Omental fat pad (tissue), 4 donors: ENCODE measurements at places on chromosomes 6 and 20.

DNA sequence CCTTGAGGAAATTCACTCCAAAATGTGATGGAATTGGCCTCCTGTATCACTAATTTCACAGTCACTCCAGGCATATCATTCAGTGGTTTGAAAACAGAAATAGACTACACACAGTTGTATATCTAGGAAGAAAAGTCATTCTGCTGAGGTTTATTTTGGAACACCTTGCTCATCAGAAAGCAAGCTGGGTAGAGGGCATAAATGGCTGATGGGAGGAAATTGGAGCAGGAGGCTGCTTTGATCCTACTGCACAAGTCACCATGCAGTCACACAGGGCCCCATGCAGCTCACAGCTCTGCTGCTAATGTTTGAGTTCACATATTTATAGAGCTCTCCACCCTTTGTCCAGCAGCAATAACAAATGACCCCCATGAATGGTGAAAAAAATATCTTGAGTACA, 12.3 kb downstream of the NHLRC1 start:
- DNase-seq = no peak

- no peak for DNase-seq
Observed at GRCh38 chr6:109793021-109793420, 101.9 kb downstream of the FIG4 start.

DNA sequence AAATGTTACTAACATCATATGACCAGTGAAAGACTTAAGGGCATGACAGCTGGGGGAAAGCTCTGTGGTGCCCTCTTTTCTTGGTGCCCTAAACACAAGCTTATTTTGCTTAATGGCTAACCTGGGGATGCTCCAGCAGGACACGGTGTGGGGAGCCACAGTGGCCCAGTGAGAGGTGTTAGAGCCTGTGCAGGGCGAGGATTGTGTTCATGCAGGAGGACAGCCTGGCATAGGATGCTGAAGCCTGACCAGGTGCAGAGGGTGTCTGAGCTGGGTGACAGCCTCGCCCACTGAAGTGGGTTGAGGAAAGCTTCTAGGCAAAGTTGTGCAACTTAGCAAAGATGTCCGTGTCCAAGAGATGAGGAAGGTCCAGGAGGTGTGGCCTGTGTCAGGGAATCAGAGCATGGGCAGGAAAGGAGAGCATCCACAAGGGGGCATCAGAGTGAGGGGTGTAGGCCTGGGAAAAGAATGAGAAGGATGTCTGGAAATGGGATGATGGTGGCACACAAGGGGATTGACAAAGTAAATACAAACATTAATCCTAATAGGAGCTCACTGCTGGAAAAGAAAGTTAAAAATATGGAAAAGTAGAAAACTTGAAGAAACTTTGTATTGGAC, 33.9 kb downstream of the SLC17A4 start:
- DNase-seq = no peak

- no peak for DNase-seq
Observed at GRCh38 chr20:45104786-45105185, 3.9 kb upstream of the KCNS1 start.

- no peak for DNase-seq
Observed at GRCh38 chr6:116629563-116629981, 13.3 kb downstream of the RSPH4A start.
